ENCODE measurements at places on chromosomes 3 and 15.
A peak's percentile ranks its signal among the peaks of the same experiment; 100 is the strongest.

GRCh38 chr15:40941528-40942336 is 11.5 kb upstream of the CHAC1 start:
- peak; percentile 80 for DNase-seq

DNA sequence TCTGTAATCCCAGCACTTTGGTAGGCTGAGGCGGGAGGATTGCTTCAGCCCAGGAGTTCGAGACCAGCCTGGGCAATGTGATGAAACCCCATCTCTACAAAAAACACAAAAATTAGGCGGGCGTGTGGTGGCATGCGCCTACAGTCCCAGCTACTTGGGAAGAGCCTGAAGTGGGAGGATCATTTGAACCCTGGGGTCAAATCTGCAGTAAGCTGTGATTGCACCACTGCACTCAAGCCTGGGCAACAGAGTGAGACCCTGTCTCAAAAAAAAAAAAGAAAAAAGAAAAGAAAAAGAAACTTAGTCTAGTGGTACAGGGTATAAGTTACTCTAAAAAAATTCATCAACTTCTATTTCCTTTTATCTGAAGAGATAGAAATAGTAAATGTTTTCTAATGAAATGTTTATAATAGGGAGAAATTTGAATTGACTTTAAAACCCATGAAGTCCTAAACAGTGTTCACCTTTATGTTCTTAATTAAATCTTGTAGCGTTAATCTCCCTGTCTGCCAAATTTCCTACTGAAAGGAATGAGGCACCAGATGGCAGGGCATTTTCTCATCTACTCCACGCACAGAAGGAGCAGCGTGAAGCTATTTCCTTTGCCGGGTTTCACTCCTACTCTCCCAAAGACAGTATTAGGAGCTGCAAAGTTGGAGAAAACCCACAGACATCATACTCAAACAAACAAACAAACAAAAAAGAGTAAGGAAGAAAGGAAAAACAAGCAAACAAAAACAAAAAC is 1.9 kb downstream of the PCLAF start:
- DNase-seq = no peak

DNA sequence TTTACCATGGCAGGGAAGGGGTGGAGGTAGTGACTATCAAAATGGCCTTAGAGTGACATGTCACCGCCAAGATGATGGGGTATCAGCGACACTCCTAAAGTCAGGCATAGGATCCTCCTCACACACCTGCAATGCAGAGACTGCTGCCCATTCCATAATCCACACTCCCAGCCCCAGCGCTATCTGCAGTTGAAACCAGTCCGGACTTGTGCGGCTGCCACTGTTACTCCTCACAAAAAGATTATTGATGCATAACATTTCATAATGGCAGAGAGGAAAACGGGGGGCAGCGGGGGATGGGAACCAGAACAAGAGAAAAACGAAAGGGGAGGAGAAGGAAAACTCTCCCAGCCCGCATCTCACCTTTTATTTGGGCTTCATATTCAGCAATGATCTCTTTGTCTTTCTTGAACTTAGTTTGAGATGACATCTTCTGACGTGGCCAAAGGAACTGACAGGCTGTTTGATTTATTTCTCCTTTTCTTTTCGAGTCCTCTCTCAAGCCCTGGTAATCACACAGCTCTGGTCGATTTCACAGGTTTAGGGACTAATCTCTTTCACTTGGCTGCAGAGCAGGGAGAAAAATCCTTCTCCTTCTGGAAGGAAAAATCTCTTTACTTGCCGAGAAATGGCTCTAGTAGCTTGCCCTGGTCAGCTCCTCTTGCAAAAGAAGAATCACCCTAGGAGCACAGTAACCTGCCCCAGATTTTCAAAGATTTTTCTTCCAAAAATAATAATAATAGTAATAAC is 749 bp downstream of the SRGAP3 start:
- peak; percentile 67 for DNase-seq

DNA sequence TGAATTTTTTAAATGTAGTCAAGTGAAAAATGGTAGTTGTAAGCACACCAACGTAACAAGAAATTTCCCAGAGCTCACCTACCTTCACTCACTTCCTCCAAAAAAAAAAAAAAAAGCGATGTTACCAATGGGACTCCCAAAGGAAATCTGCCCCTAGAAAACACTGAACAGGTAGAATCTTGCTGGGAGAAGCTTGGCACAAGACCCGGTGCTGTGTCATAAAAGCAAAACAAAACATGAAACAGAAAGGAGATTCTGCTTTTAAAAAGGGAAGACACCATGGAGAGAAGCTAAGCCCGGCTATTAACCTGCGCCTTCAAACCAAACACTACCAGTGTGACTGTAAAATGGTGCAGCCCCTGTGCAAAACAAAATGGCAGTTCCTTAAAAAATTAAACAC is 40.5 kb downstream of the PGPEP1L start:
- no peak for DNase-seq

- no peak for DNase-seq
Observed at GRCh38 chr15:77905301-77905920, 172.1 kb downstream of the TBC1D2B start.

- no peak for DNase-seq
Observed at GRCh38 chr3:155130001-155130400, 49.9 kb downstream of the MME start.

GRCh38 chr15:81254277-81254915 is 57.7 kb downstream of the IL16 start:
- no peak for DNase-seq

DNA sequence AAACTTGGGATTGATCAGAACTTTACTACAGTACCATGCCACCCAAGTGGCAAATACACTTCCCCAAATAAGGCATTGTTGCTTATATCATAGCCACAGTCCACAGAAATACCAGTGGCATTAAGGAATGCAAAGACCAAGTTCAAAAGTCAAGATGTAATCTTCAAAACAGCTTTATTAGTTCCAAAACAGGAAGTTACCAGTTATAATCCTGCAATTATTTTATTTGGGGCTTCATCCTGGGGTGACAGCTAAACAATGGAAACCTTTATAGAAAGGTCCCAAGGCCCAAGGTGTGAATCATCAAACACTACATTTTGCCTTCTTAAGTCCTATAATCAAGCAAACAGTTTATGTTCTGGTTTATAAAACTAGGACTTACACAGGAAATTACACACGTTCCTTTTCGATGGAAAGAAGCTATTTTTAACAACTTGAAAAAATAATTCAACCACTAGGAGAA is 30.3 kb upstream of the RNF7 start:
- no peak for DNase-seq

DNA sequence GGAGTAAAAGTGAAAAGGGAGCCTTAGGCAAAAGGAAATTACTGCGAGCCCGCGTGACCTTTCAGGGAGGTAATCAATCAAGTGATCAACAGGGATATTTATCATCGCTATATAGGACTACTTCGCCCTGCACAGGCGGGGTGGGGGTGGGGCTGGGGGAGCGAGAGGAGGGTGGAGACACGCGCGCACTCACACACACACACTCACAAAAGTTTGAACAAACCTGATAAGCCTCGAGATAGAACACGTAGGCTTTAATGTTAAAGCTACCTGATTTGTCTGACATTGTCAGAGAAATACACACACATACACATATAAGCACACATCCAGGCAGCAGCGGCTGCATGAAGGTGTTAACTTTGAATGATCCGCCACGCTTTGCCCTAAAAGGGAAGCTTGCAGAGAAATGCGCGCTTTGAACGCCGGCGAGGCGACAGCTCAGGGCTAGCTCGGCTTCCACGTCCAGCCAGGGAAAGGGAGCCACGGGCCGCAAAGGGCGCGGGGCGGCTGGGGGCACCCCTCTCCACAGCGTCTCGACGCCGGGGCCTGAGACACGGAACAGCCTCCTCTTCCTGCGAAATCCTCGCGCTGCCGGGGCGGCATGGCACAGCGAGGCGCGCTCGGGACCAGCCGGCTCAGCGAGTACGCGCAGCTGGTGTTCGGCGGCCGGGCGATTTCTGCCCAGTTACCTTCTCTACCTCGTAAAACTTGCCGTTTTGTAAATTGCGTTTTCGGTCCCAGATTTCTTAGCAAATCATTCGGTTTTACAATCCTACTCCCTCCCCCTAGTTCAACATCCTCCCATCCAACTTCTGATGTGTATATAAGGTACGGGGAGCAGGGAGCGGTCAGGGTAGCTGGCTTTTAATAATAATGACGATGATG is 4.8 kb upstream of the MECOM start:
- DNase-seq = peak; percentile 32

DNA sequence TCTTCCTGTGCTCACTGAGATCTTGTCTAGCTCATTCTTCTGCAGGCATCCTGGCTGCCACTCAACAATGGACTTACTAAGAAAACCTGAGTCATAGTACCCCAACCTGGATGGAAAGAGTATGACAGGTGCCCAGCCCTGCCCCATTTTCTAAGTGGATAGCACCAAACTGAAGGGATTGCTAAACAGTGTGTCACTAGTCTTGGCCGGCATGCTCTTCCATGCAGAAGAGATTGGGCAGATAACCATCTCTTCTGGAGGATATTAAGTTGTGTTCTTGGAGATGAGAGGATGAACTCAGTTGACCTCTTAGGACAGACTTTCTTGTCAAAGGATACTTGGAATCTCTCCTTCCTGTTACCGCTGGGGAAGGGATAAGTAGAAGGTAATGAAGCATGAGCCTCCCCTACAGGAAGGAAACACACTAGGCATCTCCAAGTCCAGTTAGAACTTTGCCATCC is 797.5 kb downstream of the AGBL1 start:
- no peak for DNase-seq

DNA sequence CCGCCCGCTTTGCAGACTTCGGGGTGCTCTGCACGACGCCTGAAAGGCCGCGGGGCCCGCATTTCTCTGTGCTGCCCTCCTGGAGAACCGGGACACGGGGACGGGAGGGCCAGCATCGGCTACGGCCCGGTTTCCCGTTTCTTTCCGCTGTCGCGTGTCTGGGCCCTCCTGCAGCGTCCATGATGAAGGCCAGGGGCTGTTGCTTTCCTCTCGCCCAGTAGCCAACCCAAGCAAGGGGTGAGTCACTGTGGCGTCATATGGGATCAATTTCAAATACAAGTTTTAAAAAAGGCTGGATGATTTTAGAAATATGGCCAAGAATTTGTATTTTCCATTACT is 435 bp downstream of the SLC35G2 start:
- peak; percentile 67 for DNase-seq

- no peak for DNase-seq
Observed at GRCh38 chr15:89141885-89142284, 53.6 kb downstream of the ABHD2 start.

GRCh38 chr3:126033051-126033745 is 50.7 kb downstream of the SLC41A3 start:
- DNase-seq = no peak

DNA sequence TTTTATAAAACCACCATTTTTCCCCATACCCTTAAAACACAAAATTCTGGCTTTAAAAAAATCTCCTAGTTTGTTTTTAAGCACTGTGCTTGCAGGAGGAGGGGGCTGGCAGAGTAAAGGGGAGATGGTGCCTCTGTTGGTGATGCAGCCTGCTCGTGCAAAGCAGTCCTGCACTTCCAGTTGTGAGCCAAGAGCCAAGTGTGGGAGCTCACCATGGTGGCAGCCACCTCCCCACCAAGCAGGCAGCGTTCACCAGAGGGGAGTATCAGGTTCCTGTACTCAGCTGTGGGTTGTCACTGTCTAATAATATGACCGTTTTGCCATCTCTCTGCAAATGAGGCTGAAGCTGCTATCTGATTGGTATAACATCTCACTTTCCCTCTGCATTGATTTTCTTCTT is 164.8 kb downstream of the SYNPR start:
- DNase-seq = no peak

GRCh38 chr3:100971798-100972197 is 21.4 kb downstream of the ABI3BP start:
- no peak for DNase-seq

DNA sequence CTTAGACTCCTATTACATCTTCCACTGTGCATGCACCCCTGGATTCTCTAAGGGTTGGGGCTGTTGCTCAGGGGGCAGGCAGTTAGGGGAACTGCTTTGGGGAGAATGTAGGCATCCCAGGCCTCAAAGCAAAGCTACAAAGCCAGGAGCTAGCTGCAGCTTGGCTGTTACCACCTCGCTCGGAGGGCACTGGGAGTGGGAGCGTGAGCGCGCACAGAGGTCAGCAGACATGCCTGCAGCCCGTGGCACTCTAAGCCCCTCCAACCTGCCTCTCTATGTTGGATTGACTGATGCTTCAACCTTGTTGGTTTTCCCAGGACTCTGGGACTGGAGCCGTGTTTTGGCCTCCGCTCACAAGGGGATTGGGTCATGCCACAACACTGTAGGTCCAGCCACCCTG is 69.8 kb downstream of the CPN2 start:
- DNase-seq = no peak

DNA sequence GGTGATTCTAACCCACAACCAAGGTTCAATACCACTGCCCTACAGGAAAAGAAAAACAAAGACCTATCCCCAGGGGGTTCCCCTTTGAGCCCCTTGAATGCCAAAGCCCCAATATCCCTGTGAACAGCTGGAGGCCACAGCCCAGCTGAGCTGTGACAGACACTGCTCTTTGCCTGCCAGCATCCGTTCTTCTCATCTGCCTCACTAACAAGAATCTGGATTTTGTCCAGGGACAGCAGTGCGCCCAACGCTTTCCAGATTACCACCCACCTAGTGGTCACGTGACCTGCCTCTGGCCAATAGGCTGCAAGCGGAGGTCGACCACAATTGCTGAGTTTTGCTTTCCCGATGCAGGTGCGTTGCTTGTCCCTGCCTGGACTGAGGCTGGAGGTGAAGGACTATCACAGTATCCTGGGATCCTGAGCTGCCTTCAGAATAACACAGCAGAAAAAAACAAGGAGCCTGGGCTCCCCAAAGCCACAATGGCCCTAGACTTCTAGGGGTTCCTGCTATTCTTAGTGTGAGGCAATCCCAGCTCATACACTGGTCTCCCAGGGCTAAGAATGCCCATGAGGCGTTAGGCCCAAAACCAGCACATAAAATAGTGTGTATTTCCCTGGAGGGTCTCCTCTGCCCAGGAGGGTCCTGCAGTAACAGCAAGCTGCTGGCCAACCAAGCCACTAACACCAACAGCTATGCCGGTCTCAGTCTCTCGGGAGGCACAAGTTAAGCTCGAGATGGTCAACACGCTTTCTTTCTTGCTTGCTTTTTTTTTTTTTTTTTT is 13.8 kb downstream of the BDH1 start:
- peak; percentile 28 for DNase-seq

- DNase-seq = no peak
Observed at GRCh38 chr3:52196977-52197376, 983 bp upstream of the ALAS1 start.

- DNase-seq = no peak
Observed at GRCh38 chr15:61243983-61244593, 15.0 kb upstream of the RORA start.

DNA sequence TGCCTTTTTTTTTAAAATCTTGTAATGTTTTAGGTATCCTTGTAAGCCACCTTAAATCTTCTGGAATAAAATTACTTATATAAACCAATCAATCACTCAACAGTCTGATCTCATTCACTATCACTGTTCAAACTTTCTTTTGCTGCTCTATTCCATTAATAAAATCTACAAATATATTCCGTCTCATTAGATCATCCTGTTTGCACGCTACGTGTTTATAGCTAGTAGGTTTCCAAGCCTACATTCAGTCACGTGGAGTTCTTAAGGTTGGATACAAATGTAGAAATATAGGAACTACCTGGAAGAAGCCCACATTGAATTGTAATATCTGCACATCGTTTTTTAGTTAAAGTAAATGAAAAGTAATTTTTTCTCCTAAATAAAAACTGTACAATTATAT is 274.8 kb upstream of the CNTN4 start:
- no peak for DNase-seq

- DNase-seq = no peak
Observed at GRCh38 chr3:45549961-45550360, 44.6 kb upstream of the LIMD1 start.

- DNase-seq = no peak
Observed at GRCh38 chr3:123324880-123325765, 123.4 kb downstream of the SEC22A start.

GRCh38 chr3:123640740-123641462 is 56.0 kb upstream of the HACD2 start:
- DNase-seq = no peak

Measured in RWPE1 (cell line).